T follicular helper cell (primary cell): ENCODE measurements at places on chromosomes 7 and 10.

DNA sequence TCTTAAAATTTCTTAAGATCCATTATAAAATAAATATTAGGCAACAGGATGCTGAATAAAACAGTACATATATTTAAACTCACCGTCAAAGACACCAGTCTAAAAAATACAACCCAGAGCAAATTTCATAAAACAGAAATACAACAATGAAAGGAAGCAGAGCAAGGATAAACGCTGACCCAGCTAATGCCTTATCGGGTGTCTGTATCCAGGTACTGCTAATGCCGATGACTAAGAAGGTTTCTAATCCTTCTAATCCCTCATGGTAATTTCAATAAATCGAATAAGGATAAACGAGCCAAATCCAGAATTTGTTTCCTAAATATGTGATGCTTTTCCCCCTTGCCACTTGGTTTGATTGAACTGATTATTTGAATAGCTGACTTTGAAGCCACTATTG lies 1.7 kb downstream of the HYCC1 start:
- DNase-seq = no peak

- no peak for DNase-seq
Observed at GRCh38 chr10:5476918-5477525, 22.3 kb downstream of the CALML5 start.

GRCh38 chr10:3238115-3238871 lies 65.7 kb upstream of the PITRM1 start:
- DNase-seq = no peak

- no peak for DNase-seq
Observed at GRCh38 chr7:92478711-92479110, 965 bp upstream of the ERVW-1 start.

DNA sequence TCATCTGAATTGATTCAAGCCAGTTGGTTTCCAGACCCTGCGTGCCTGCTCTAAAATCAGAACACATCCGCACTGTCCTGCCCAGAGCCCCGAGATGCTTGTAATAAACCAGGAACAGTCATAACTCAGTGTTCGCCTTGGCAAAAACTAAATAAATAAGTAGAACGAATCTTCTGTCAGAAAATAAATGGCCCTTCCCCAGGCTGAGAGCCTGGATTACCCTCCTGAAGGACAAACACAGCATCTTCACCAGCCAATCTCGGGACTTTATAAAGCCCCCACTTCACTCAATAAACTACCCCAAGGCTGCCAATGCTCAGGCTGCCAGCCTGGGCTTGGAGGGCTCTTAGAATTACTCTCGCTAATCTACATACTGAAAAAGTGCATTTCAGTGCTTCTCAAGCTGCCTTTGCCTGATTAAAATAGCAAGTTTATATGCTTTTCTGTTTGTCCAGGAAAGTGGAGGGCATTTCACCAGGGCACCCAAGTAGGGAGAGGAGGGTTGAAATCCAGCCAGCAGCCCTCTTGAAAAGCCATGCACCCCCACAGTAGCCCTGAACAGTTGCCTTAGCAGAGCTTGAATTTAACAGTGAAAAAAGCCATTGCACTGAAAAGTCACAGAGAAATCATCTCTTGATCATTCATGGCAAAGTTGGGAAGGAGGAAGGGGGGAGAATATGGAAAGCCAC lies 136.6 kb downstream of the CALN1 start:
- no peak for DNase-seq
